ENCODE measurements at places on chromosomes 6 and 20.

DNA sequence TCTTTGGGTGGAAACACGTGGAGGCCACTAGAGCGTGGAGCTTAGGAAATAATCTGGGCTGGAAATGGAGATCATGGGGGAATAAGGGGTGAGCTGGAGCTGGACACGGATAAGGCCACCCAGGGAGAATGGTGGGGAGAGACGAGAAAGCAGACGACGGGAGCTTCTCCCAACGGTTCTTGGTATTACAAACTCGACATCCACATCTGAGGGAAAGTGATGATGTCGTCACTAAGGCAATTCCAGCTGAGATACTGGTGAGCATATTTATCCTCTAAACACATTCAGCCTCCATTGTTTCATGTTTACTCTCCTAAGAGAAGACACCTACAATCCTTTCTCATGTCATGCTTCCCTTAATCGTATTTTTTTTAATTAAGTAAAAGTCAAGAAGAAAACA is 50.2 kb upstream of the SNX9 start:
- DNase-seq = no peak

- DNase-seq = no peak
These were observed 28.1 kb upstream of the OLIG3 start for GRCh38 chr6:137522198-137522798.

DNA sequence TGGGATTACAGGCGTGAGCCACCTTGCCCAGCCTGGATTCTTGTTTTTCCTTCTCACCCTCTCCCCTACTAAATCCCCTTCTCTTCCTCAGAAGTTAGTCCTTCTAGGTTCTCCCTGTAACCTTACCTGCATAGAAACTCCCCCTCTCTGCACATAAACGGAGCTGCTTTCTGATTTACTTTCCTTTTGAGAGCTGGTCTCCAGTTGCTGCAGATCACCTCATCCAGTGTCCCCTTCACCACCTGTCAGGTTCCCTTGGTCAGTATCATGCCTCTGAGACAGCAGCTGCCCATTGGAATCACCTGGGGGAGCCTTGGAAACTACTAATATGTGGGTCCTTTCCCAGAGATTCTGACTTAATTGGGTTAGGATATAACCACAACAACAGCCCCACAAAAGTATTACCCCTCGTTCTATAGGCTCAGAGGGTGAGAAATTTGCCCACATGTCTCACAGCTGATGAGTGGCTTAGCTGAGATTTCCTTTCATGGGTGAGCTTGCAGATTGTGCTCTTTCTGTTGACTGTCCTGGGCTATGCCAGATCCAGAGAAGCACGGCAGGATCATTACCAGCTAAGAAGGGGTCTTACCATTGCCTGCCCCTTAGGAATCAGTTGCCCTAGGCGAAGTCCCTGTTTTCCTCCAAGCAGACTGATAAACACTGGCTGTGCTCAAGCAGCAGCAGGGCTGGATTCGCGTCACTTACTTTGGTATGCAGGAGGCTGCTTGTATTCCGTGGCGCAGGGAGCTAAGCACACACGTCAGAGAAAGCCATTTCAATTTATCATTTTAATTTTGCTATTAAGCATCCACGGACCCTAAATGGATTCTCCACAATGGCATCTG is 51.3 kb downstream of the AKAP12 start:
- no peak for DNase-seq

GRCh38 chr20:16036331-16036730 is 536.9 kb downstream of the KIF16B start:
- DNase-seq = no peak

DNA sequence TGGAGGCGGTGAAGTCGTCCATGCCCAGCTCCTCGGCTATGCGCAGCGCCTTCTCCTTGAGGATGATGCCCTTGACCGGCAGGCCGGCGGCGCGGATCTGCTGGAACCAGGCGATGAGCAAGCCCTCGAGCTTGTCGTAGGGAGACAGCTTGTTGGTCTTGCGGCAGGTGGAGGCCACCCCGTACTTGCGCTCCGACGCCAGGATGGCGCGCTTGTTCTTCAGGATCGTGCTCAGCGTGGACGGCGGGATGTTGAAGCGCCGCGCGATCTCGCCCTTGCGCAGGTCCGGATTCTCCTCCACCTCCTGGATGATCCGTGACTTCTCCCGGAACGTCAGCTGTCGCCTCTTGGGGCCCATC is 435 bp downstream of the CENPB start:
- DNase-seq = no peak

GRCh38 chr6:32107406-32107805 is 1.7 kb downstream of the TNXB start:
- DNase-seq = no peak

DNA sequence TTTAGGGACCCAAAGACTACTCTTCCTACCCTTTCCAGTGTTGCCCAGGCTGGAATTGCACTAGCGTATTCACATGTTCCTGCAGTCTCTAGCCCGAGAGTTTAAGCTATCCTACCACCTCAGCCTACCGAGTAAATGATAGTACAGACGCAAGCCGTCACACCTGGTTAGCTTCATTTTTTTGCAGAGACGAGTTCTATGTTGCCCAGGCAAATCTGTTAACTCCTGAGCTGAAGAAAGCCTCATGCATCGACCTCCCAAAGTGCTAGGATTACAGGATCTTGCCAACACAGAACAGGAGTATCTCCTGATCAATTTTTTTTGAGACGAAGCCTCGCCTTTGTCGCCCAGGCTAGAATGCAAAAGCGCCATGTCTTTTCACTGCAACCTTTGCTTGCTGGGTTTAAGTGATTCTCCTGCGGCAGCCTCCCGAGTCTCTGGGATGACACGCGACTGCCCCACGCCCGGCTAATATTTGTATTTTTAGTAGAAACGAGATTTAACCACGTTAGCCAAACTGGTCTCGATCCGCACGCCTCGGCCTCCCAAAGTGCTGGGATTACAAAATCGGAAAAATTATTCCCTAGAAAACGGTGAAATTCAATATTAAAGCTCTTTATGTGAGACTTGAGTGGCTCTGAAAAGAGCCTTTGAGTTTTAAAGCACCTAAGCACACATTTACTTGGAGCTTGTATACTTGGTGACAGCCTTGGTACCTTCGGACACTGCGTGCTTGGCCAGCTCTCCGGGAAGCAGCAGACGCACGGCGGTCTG is 128.5 kb downstream of the HFE start:
- no peak for DNase-seq

DNA sequence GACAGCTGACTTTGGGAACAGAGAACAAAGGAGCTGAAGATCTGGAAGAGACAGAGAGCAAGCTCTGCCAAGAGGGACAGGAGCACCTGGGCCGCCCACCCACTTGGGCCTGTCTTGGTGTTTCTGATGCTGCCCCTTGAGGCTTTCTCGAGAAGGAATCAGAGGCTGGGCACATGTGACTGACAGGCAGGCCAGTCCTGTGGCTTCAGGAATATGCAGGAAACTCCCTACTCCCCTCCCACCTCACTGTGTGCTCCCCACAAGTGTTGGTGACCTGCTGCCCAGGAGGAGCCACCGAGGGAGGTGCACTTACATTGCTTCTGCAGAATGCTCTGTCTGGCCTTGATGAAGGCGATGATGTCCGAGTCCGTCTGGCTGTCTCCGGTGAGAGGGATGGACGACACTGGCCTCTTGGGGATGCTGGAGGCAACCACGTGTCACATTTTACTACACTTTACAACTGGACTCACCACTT is 20.9 kb upstream of the KCNK16 start:
- no peak for DNase-seq

- DNase-seq = no peak
These were observed 51.1 kb downstream of the MYO6 start for GRCh38 chr6:75800133-75800532.

- DNase-seq = no peak
These were observed 18.4 kb upstream of the RAMACL start for GRCh38 chr6:166604911-166605310.

DNA sequence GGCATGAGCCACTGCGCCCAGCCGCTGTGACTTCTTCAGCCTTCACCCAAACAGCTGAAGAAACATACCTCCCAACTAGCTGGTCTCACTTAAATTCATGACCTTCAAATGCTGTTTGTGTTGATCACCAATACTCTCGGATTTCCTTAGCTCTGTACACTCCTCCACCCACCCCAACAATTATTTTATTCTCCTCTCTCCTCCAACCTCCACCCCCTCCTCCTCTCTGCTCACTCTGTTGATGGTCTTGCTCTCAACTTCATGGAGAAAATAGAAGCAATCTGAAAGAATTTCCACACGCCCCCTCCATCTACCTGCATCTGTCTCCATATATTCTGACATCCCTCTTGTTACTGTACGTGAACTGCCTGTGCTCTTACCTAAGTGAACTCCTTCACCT is 6.6 kb upstream of the DLK2 start:
- no peak for DNase-seq

GRCh38 chr6:113401231-113401630 is 455.9 kb upstream of the MARCKS start:
- DNase-seq = no peak

GRCh38 chr20:2754424-2754823 is 46.0 kb downstream of the CPXM1 start:
- DNase-seq = no peak

- DNase-seq = no peak
These were observed 73.2 kb upstream of the CNKSR3 start for GRCh38 chr6:154583546-154584188.

- DNase-seq = no peak
These were observed 496.7 kb downstream of the C6orf118 start for GRCh38 chr6:164812706-164813105.

GRCh38 chr6:36290668-36291620 is 21.1 kb downstream of the PNPLA1 start:
- no peak for DNase-seq

DNA sequence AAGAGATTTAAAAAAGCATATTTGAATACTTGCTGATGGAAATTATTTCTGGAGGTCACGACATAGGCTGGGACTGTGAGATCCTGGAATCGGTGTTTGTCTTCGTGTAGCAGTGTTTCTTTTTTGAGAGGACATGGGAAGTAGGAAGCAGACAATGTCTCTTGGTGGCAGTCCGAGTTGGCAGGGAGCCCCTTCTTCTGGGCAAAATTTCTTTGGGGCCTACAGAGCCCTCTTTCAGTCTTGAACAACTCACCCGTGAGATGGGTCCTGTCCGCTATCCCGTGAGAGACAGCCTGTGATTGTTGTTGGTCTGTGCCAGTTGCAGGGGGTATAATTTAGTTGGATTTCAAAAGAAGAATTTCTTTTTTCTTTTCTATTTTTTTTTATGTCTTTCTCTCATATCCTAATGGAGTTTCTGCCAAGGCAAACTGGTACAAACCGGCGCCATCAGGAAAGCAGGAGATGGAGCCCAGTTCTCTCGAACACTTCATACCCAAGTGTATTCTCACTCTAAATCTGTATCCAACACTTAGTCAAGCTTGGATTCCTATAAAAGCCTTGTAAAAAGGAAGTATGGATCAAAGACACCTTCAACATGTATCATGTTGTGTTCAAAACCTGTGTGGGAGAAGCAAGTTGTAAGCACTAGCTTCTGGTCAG is 785.1 kb downstream of the MAFB start:
- DNase-seq = no peak

DNA sequence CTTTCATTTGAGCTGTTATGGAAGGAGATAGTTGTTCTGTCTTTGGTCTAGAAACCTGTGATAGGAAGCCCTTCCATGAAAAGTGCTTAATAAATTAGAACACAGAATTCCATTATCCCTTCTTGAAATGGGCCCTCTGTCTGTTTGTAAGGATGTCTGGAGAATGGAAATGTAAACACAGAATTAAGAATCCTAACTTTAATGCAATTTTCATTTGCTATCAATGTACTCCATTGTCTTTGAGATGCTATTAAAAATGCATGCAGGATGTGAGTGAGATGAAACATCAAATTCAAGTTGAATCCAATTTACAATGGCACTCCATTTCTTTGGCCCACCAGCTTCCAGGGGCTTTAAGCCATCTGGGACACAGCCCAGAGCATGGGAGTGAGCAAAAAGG is 13.9 kb upstream of the AARS2 start:
- no peak for DNase-seq

DNA sequence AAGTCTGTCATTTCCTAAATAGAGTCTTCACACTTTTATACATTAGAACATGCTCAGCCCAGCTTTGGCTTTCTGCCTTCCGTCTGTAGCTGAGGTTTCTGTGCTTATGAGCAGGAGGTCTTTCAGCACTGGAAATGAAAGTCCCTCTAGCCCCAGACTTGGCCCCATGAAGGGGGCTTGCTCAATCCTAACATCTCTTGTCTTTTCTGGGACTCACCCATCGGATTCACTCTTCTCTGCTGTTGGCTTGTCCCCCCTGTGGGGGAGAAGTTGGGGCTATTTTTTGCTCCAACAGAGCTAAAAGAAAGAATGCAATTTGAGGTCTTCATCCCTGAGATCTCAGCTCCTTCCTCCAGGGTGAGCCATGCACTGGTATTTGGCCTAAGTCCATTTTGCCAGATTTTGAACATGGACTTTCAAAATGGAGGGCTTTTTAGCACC is 177.7 kb downstream of the MRPL14 start:
- DNase-seq = no peak

DNA sequence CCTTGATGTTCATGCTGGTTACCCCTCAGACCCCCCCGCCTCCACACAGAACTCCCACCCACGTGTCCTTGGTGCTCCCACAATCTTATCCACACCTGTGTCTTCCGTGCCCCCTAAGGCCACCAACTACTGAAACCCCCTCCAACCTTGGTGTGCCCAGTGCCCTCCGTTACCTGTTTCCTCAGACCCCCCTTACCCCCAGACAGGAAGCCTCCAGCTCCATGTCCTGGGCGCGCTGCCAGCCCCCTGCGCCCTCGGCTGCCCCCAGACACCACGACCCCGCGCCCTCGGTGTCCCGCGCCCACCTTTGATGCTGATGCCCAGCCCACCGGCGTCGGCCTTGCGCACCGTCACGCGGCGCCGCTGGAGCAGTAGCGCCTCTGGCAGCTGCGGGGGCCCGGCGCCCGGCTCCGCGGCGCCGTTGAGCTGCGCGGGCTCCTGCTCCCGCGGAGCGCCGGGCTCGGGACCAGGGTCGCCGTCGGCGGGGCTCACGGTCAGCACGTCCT is 504 bp downstream of the SNTA1 start:
- no peak for DNase-seq

GRCh38 chr6:5050009-5050408 is 35.1 kb upstream of the PPP1R3G start:
- no peak for DNase-seq

- no peak for DNase-seq
These were observed 122.1 kb upstream of the TRAF3IP2 start for GRCh38 chr6:111727802-111728201.

DNA sequence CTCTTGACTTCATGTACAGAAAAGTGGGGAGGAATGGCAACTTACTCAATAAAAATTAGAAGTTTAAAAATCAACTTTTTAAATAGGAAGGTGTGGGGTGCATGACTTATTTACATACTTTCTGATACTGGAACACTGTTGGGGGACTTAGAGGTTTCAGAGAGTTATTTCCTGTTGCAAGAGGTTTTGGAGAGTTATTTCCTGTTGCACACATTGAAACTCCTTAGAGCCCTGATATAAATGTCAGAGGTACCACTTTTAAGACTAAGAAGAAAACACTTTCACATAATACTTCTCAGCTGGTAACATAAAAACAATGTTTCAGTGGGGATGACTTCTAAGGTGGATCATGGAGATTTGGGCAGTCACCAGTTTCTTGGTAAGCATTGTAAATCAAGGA is 579.9 kb downstream of the MMUT start:
- no peak for DNase-seq

Data from stimulated activated CD8-positive, alpha-beta memory T cell treated with anti-CD3 and anti-CD28 coated beads, Interleukin-15, amount 100 ng/mL, for 24 hours (primary cell).